HT-29 (cell line): ENCODE measurements at places on chromosomes 2 and 18.

DNA sequence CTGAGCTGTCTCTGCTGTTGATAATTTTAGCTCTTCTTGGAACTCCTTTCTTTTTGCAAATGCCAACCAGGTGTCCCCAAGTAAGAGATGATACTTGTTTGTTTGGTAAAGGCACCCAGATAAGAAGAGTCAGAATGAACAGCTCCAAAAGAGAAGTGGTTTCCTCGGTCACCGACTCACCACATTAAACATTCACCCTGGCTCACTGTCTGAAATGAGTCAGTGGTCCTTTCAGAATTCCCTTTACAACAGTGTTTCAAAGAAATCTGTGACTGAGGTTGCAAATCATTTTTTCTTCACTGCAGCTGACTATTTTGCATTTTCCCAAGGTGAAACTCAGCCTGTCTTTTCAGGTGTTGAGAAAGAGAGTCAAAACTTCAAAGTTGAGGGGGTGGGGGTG is 16.2 kb upstream of the CXCR4 start:
- DNase-seq = no peak

- no peak for DNase-seq
Observed at GRCh38 chr18:56067969-56068671, 480.1 kb upstream of the TCF4 start.

- DNase-seq = no peak
Observed at GRCh38 chr2:26196683-26197418, 24.0 kb downstream of the GAREM2 start.

- DNase-seq = no peak
Observed at GRCh38 chr18:27449104-27449503, 264.0 kb upstream of the CHST9 start.

GRCh38 chr2:196453613-196454047 is 185.9 kb upstream of the CCDC150 start:
- peak; percentile 62 for DNase-seq

DNA sequence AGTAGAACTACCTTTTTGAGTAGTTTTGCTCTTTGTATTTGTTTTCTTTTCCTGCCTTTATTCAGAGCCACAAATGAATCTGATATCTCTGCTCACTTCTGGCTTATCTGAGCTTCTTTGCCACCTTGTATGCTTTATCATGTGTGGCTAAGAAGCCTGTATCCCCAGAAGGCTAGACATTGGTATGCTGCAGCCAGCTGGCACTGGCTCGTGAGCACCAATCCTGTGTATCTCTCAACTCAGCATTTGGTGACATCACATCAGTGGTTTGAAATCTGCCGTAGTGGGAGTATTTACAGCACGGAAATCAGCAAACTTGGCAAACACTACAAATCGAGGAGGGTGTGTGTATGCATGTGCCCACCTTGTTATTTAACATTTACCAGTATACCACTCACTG is 183.7 kb upstream of the LHCGR start:
- DNase-seq = no peak

- DNase-seq = no peak
Observed at GRCh38 chr2:152646264-152646663, 71.0 kb downstream of the PRPF40A start.
